ENCODE measurements at places on chromosomes 2 and 18.

DNA sequence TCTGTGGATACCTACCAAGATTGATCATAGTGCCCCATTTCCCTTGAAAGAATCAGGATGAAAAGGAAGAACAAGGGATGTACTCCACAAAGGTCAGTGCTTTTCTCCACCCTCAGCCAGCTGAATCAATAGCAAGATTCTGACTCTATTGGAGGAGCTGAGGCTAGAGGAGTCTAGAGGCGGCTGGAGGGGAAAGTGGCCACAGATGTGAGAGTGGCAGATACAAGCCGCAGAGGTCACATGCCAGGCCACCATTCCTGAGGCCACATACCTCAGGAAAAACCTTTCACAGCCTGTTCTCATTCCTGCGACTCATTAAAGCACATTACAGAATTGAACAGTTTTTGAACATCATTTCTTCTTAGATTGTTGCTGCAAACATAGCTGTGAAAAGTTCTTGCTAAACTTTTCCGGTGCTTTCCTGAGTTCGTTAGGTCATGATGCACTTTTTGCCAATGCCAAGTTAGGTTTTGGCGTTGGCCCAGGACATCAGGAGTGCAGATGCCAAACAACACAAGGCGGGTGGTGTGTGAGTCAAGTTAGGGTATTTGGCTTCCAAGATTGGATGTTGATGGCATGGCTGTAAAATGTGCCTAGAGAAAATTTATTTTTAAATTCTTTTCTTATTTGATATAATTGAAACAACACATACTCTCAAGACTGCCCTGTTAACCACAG lies 160.7 kb upstream of the SP5 start:
- H3K27me3 ChIP-seq = peaks cover 2% of the 10 kb centered on the region
- H3K4me3 ChIP-seq = no peak overlapping the region
- H3K36me3 ChIP-seq = peaks cover 10% of the 10 kb centered on the region

DNA sequence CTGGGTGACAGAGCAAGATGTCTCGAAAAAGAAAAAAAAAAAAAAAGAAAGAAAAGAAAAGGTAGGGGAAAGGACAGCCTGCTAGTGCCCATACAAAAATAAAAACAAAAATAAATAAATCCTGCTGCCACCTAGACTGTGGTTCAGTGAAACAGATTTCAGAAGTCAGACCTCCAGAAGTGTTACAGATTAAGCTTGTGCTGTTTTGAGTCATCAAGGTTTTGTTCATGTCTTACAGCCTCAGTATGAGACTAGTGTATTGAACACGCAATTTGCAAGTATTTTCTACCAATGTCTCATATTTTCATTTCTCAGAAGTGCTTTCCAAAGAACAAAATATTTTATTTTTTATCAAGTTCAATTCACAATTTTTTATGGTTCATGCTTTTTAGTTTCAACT lies 720.4 kb upstream of the GYPC start:
- H3K4me1 ChIP-seq = no peaks in the 10 kb centered on the region
- H3K36me3 ChIP-seq = no peaks in the 10 kb centered on the region
- no peaks in the 10 kb centered on the region for H3K27me3 ChIP-seq
- no peak for DNase-seq
- H3K27ac ChIP-seq = no peak overlapping the region

DNA sequence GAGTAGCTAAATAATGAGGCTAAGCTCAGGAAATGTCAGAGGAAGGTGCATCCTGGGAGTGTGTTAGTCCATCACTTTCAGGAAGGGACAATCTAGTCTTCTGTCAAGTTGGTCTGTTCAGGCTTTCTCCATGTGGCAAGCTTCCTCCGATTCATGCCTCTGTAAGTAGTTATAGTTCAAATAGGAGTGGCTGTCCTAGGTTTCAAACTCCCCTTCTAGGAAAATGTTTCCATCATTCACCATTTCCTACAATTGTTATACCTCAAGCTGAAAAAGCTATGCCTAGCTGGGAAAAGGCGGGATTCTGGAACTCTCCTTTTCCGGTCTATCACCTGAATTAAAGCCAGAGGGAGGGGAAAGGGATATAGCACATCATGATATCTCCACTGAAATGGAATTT lies 287.7 kb upstream of the ZSWIM2 start:
- DNase-seq = no peak
- H3K36me3 ChIP-seq = no peaks in the 10 kb centered on the region

GRCh38 chr2:105102963-105103421 lies 65.1 kb downstream of the MRPS9 start:
- peaks cover 24% of the 10 kb centered on the region for H3K4me1 ChIP-seq
- peak overlapping the region; percentile 84 for H3K27ac ChIP-seq
- peak overlapping the region; percentile 0 for H3K4me3 ChIP-seq
- peak; percentile 46 for DNase-seq

GRCh38 chr2:28435814-28436351 lies 43.2 kb downstream of the FOSL2 start:
- peak overlapping the region; percentile 66 for H3K27ac ChIP-seq
- H3K4me3 ChIP-seq = no peak overlapping the region
- no peak for DNase-seq
- no peaks in the 10 kb centered on the region for H3K36me3 ChIP-seq

GRCh38 chr18:73684647-73685046 lies 463.0 kb downstream of the FBXO15 start:
- H3K36me3 ChIP-seq = no peaks in the 10 kb centered on the region
- no peak for DNase-seq
- no peak overlapping the region for H3K4me3 ChIP-seq
- peaks cover 2% of the 10 kb centered on the region for H3K27me3 ChIP-seq
- H3K27ac ChIP-seq = no peak overlapping the region

- no peaks in the 10 kb centered on the region for H3K27me3 ChIP-seq
- H3K4me3 ChIP-seq = peak overlapping the region; percentile 23
- H3K27ac ChIP-seq = peak overlapping the region; percentile 99
- DNase-seq = no peak
These were observed 29.5 kb downstream of the GLI2 start for GRCh38 chr2:120764991-120765677.

DNA sequence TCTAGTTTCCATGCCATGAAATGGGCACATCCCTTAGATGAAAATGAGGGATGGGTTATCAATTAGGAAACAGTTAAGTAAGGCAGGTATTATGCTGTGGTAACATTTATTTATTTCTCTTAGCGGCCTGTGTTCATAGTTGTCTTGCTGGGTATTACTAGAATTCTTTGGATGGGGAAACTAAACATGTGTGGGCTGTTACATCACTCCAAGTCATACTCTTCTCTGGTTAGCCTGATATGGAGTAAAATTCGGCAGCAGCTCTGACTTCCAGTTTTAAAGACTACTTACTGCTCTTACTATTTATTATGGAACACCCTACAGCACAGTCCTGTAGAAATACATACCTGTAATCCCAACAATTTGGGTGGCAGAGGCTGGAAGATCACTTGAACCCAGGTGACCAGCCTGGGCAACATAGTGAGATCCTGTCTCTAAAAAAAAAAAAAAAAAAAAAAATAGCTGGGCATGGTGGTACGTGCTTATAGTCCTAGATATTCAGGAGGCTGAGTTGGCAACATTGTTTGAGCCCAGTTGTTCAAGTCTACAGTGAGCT lies 33.1 kb upstream of the RASGRP3 start:
- no peak overlapping the region for H3K27ac ChIP-seq
- no peaks in the 10 kb centered on the region for H3K36me3 ChIP-seq
- no peak for DNase-seq

- no peak for DNase-seq
- H3K4me1 ChIP-seq = peaks cover 2% of the 10 kb centered on the region
- no peaks in the 10 kb centered on the region for H3K36me3 ChIP-seq
- H3K27me3 ChIP-seq = peaks cover 2% of the 10 kb centered on the region
These were observed 654.5 kb upstream of the ID2 start for GRCh38 chr2:8027387-8027786.

DNA sequence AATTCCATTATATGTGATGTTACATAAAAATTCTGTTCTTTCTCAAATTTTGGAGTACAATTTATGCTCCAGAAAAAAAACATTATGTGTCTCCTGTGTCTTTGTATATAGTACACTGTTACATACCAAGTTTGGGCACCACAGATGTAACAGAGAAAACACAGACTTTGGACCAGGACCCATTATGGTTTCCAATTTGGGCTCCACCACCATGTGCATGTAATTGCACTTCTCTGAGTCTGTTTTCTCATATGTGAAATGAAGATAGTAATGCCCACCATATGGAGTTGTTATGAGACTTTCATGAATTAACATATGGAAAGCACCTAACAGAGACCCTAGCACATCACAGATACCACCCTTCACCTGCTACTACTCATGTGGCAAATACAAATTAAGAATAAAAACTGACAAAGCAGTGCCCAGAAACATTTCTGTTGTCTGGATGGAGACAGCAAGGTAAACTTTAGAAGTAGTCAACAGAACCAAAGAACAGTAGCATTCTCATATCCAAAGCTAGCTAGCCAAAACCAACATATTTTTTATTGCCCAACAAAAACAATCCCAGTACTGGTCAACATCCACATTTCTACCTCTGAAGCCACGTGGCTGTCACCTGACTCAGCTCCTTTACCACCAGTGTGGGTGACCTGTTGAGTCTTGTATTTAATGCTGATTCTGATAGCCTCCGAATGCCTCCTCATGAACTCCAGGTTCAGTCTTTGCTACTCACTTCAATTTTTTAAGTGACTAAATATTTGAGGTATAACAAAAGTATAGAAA lies 42.9 kb downstream of the ANTXR1 start:
- H3K4me1 ChIP-seq = peaks cover under 1% of the 10 kb centered on the region
- peaks cover 53% of the 10 kb centered on the region for H3K36me3 ChIP-seq
- no peaks in the 10 kb centered on the region for H3K27me3 ChIP-seq
- no peak for DNase-seq
- H3K27ac ChIP-seq = no peak overlapping the region

- no peak for DNase-seq
- peaks cover 8% of the 10 kb centered on the region for H3K4me1 ChIP-seq
These were observed 439.1 kb downstream of the EIPR1 start for GRCh38 chr2:2938481-2938880.

DNA sequence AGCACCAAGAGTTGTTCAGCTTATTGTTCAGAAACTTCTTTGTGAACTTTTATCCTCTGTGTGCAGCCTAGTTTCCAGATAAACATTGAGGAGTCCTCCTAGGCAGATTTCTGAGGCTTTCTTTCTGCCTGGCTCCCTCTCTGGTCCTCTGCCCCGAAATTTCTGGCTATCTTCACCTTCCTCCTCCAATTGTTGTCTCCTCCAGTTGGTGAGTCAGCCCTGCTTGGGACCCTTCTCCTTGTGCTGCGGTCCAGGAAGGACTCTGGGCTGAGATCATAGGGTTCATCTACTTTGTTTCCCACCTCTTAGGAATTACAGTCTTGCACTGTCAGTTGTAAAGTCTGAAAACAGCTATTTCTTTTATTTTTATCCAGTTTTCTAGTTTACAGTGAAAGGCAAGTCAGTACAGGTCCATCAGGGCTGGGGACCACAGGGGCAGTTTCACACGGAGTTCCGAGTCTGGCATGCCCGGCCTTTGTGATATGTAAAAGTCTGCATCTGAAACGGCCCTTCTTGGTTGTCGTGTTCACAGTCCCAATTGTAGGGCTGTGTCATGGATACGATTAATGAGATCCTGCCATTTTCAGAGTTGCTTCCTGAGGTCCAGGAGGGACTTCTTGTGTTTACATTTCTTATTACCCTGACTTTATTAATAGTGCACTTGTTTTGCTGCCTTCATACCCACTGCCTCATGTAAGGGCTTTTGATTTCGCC lies 100.8 kb downstream of the SMC6 start:
- no peak overlapping the region for H3K4me3 ChIP-seq
- peaks cover 7% of the 10 kb centered on the region for H3K4me1 ChIP-seq
- DNase-seq = no peak

DNA sequence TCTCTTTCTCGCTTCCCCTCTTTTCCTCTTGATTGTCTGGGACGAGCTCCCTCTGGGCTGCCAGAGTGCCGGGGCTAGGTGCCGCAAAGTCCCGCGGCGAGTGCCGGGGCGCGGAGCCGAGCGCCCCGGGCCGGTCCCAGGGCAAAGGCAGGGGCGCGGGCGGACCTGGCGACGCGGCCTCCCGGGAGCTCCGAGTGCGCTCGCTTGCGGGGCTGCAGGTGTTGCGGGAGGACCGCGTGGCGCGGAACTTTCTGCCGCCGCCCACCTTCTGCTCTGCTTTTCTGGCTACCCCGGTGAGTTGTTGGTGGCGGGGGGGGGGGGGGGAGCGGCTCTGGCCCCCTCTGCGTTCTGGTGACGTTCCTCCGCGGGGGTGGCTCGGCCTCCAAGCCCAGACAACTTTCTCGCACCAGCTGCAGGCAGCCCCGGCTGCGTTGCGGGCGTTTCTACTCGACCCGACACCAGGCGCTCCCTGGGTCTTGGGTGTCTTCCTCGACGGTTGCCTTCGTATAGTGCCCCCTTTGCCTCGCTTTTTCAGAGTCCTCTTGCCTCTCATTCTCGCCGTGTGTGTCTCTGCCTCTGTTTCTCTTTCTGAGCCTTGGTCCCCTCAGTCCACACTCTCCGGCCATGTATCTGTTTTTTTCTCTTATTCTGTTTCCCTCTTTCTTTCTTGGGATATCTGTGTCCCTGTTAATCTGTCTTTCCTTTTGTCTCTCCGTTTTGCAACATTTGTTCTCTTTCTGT lies 759 bp downstream of the GALNT13 start:
- H3K27ac ChIP-seq = peak overlapping the region; percentile 24
- peak overlapping the region; percentile 78 for H3K4me3 ChIP-seq
- no peak for DNase-seq
- H3K36me3 ChIP-seq = no peaks in the 10 kb centered on the region
- H3K27me3 ChIP-seq = peaks cover 45% of the 10 kb centered on the region

GRCh38 chr18:76363436-76364120 lies 131.5 kb downstream of the ZNF516 start:
- H3K27me3 ChIP-seq = no peaks in the 10 kb centered on the region
- peaks cover 29% of the 10 kb centered on the region for H3K36me3 ChIP-seq
- peaks cover 23% of the 10 kb centered on the region for H3K4me1 ChIP-seq
- no peak for DNase-seq
- H3K27ac ChIP-seq = peak overlapping the region; percentile 45

DNA sequence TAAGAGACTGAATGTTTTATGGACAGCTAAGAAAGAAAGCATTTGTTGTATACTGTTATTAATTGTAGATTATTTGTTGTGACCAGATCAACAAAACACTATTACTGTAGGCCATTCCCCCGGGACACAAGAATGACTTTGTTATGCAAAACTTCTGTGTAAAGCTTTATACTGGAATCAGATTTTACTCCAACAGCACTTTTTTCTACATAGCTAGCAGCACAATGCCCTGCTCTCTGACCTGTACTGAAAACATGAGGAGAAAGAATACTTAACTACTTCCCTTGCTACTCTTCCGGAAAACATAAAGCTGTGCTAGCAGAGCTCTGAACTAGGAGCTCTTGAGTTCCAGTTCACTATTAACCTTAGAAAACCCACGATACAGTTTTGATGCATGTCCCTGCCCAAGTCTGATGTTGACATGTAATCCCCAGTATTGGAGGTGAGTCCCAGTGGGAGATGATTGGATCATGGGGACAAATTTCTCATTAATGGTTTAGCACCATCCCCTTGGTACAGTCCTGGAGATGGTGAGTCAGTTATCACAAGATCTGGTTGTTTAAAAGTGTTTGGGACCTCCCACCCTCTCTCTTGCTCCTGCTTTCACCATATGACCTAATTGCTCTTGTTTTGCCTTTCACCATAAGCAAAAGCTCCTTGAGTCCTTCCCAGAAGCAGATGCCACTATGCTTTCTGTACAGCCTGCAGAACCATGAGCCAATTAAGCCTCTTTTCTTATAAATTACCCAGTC lies 601.1 kb upstream of the PIK3C3 start:
- no peak overlapping the region for H3K4me3 ChIP-seq
- H3K27me3 ChIP-seq = no peaks in the 10 kb centered on the region
- DNase-seq = no peak
- H3K27ac ChIP-seq = no peak overlapping the region
- H3K4me1 ChIP-seq = no peaks in the 10 kb centered on the region
- H3K36me3 ChIP-seq = peaks cover 6% of the 10 kb centered on the region

GRCh38 chr2:66228128-66228547 lies 206.8 kb upstream of the MEIS1 start:
- H3K4me1 ChIP-seq = no peaks in the 10 kb centered on the region
- H3K4me3 ChIP-seq = no peak overlapping the region
- DNase-seq = no peak
- no peaks in the 10 kb centered on the region for H3K36me3 ChIP-seq
- no peaks in the 10 kb centered on the region for H3K27me3 ChIP-seq
- H3K27ac ChIP-seq = no peak overlapping the region
